ENCODE measurements at places on chromosomes 1 and 21. TPM values are rescaled to one million over a fixed set of nuclear protein-coding genes. Genes with fewer than 3 reads are reported as not detected.

GRCh38 chr1:67530071-67530470 lies 99.9 kb upstream of the SERBP1 start:
- no peak for DNase-seq

DNA sequence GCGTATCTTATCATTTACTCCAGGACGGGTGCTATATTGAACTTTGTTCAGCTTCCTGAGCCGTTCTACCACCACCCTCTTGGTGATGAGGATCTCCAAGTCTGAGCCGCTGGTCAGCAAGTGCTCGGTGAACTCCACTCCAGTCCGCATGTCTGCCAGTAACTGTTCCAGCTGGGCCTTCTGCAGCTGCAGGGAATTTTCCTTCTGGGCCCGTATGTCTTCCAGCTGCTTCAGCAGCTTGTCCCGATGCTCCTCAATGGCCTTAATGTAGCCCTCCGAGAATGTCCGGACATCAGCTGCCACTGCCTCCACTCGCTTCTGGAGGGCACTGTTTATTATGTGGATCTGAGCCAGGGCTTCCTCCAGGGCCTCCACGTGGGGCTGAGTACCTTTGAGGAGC lies 3.4 kb downstream of the TRIM45 start:
- no peak for DNase-seq

DNA sequence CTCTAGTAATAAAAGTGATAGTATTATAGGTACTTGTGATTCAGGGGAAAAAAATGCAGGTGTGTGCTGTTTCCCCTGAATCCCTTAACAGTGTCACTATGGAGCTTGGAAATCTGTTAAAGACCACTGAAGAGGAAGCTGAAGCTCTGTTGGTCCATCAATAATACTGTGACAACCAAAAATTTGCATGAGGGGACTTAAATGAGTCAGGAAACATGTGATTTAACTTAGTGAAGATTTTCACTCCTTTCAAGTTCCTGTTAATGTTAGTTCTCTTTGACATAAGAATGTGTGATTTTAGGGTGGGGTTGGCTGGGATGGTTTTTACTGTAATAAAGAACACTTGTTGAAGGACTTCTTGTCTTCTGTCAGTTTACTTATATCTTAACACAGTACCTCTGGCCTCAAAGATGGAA lies 32.0 kb downstream of the VANGL2 start:
- no peak for DNase-seq

GRCh38 chr1:44934791-44935190 lies 51.6 kb downstream of the EIF2B3 start:
- no peak for DNase-seq

DNA sequence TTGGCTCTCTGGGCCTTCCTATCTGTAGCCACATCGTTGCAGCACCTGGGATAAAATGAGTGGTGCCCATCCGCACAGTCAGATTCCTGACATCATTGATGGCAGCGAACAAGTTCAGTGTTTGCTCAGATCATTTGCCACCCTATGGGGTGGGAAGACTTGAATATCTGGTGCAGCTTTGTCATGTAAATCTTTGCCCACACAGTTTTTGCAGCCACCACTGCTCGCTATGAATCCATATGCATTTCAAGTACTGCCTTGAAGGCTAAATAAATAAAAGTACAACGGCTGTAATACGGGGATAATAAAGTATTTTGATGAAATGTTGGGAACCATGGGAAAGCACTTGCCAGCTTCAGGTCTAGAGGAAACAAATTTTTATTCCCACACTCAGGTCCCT lies 56.3 kb upstream of the COA6 start:
- no peak for DNase-seq

- no peak for DNase-seq
Measured at GRCh38 chr1:205379056-205379455, 22.3 kb upstream of the KLHDC8A start.

- DNase-seq, result no peak
Measured at GRCh38 chr1:6109688-6110087, 64.0 kb downstream of the KCNAB2 start.

GRCh38 chr1:234107416-234108021 lies 203.0 kb downstream of the SLC35F3 start:
- DNase-seq, result no peak

GRCh38 chr21:29933088-29933487 lies 6.7 kb downstream of the GRIK1 start:
- no peak for DNase-seq

GRCh38 chr1:42541104-42541503 lies 78.0 kb downstream of the CCDC30 start:
- no peak for DNase-seq

GRCh38 chr1:212976586-212976985 lies 26.2 kb downstream of the VASH2 start:
- DNase-seq, result no peak

- no peak for DNase-seq
Measured at GRCh38 chr1:36717431-36717830, 234.7 kb upstream of the CSF3R start.

GRCh38 chr1:169089776-169090175 lies 16.7 kb upstream of the ATP1B1 start:
- no peak for DNase-seq

DNA sequence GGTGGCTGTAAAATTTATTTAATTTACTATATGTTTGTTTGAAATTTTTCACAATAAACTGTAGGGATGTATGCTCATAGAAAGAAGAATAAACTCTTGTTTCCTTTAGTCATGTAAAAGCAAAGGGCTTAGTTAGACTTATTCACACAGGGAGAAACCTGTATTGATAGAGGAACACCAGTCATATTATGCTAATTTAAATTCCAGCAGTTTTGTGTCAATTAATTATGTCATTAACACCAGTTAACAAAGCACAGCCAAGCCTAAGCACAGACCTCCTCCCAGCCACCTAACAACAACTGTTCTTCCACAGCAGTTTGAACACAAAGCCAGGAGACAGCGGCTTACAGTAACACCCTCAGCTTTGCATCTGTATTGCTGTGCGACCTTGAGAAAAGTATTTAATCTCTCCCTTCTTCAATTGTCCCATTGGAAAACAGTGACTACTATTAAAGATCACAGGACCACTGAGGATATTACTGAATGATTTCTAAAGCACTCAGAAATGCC lies 260.8 kb upstream of the RRP15 start:
- no peak for DNase-seq

GRCh38 chr1:13584876-13585611 lies 1.4 kb downstream of the PDPN start:
- no peak for DNase-seq

DNA sequence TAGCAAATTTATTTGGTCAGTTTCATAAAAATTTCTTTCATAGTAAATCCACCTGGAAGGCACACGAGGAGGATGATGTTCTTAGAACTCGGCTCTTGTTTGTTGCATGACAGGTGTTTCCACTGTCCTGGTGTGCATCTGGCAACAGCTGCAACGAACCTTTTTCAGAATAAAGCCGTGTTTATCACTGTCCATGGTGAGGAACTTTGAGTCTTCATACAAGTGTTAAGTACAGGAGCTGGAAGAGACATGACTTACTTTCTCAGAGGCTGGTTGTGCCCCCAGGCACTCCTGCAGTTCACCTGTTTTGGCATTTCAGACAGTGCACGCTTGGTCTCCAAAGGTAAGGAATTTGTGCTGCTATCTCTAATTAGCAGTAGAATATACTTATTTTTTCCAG lies 97.1 kb downstream of the ADAMTS1 start:
- no peak for DNase-seq

GRCh38 chr1:212401042-212401441 lies 13.6 kb downstream of the PACC1 start:
- no peak for DNase-seq

GRCh38 chr1:42144711-42145388 lies 8.4 kb upstream of the GUCA2B start:
- DNase-seq, result no peak

- DNase-seq, result peak; percentile 44
Measured at GRCh38 chr1:110337704-110338308, 1.4 kb upstream of the RBM15 start.

DNA sequence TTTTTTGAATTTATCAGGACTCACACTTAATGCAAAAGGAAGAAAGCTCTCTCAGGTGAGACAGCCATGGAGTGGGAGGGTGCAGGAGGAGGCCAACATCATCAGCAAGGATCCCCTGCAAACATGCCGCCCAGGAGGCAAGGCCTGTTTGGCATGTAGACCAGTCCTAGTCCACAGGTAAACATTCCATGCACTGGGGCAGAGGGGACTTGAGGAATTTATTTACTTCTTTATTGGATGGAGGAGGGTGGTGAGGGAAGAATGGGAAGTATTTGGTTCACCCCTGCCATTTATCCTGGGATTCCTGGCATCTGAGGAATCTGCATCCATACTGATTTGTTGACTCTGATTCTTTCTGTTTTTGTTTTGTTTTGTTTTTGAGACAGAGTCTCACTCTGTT lies 1.5 kb upstream of the UQCRHL start:
- no peak for DNase-seq

DNA sequence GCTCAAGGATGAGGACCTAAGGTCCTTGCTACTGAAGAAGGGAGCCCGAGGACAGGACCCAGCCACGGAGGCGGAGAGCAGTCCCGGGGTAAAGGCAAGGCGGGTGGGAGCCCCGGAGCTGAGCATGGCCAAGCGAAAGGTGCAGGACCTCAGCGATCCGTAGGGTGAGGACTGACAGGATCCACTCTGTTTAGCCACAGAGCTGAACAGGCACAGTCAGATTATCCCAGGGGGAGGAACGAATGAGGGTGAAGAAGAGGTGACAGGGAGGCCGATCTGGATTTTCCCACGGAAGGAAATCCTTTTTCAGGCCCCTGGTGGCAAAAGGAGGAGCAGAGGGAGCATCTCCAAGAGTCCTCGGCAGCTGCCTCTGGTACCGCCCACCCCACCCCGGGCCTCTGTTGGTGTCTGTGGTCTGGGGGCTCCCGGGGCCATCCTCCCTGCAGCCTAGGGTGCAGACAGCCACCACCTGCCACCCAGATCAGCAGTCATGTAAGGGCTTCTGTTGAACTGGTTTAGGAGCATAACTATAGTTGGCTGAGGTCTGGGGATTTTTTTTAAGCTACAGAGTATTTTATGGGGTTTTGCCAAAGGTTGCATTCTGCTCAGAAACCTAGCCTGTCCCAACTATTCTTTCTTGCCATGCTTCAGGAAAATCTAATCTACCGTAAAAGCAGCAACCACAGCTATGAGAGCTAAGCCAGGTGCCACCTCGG lies 32.3 kb upstream of the LBR start:
- no peak for DNase-seq

GRCh38 chr1:215569986-215570824 lies 3.1 kb downstream of the KCTD3 start:
- no peak for DNase-seq

DNA sequence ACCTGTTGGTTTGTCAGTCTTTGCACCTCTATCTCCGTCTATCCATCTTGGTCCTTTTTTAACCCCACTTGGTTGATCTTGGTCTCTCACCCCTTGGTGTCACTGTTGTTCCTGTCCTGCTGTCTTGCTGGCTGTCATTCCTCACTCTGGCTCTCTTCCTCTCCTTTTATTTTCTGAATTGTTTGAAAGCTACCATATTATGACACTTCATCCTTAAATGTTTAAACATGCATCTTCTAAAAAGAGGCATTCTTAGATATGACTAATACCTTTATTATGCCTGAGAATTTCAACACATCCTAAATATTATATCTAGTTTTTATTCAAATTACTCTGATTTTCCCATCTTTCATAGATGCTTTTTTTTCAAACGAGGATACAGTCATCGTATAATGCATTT lies 37.0 kb downstream of the BACH1 start:
- DNase-seq, result no peak

GRCh38 chr1:176178316-176178715 lies 28.8 kb downstream of the COP1 start:
- no peak for DNase-seq

DNA sequence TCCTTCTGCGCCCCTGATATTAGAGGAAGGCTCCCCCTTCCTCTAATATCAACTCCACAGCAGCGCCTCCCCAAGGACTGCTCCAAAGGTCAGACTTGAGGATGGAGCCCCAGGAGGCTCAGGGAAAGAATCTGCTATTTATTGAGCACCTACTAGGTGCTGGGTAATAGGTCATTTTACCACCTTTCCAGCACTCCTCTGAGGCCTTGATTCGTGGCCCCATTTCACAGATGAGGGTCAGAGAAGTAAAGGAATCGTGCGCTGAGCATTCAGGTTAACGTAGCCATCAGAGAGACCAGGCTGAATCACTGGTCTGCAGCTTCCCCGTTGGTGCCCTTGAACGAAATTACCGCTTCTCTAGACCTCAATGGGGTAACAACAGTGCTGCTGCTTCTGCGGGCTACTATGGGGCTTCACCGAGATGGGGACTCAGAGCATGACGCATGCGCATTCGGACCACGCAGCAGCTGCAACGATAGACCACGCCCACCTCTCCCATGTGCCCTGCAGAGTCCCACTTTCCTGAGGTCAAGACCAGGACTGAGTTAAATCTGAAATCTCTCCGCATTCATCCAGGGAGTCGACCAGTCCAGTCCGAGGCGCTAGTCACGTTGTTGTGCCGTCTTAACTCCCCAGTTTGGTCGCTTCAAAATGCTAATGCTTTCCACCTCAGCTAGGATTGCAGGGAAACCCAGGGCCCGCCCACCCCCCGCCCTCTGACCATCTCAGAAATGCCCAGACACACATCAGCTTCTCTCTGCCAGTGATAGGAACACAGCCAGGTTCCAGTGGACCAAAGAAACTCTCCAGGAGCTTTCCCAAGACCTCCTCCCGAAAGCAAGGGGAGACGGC lies 12.9 kb downstream of the CAMK2N1 start:
- DNase-seq, result peak; percentile 52

GRCh38 chr1:60898987-60899386 lies 183.4 kb upstream of the NFIA start:
- no peak for DNase-seq

DNA sequence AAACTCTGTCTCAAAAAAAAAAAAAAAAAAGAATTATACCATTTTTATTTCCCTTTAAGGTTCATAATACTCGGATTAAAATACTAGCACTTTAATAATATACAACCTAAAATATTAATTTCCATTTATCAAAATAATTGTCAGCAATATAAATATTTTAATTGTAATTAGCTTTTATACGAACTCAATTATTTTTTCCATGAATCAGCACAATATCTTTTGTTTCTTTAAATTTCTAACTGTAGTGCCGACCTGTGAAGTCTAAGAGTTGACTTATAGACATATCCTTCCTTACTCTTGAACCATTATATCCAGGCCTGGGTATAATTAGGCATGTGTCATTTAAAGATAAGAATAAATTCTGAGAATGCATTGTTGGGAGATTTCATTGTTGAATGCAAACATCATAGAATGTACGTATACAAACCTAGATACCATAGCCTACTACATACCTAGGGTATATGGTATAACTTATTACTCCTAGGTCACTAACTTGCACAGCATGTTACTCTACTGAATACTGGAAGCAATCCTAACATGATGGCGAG lies 996.7 kb upstream of the TMPRSS15 start:
- no peak for DNase-seq

S100A1 gene
- not detected for total RNA-seq

EPRS1 gene
- total RNA-seq, result 80.9 TPM

IL12RB2 gene
- total RNA-seq, result 0.36 TPM

AMPD2 gene
- total RNA-seq, result 92.7 TPM

OPRD1 gene
- 9.7 TPM for total RNA-seq

MNDA gene
- total RNA-seq, result not detected

PRELP gene
- total RNA-seq, result 0.13 TPM

B3GALT2 gene
- 0.10 TPM for total RNA-seq

OVAAL gene
- total RNA-seq, result not detected

ZBTB37 gene
- total RNA-seq, result 10.1 TPM

KIF14 gene
- 3.8 TPM for total RNA-seq

ISG20L2 gene
- total RNA-seq, result 33.4 TPM

ZNF670 gene
- 9.7 TPM for total RNA-seq

FCGR3B gene
- total RNA-seq, result not detected

RNU5D-1 gene
- not detected for total RNA-seq
